Foreskin melanocyte (primary cell): ENCODE measurements at places on chromosomes 6 and 20.

- no peak for DNase-seq
These were observed 58.1 kb downstream of the C6orf58 start for GRCh38 chr6:127635091-127635490.

- no peak for DNase-seq
These were observed 94.4 kb upstream of the MAP7 start for GRCh38 chr6:136644597-136644952.

GRCh38 chr6:144722154-144722737, 437.1 kb downstream of the UTRN start:
- DNase-seq = no peak

DNA sequence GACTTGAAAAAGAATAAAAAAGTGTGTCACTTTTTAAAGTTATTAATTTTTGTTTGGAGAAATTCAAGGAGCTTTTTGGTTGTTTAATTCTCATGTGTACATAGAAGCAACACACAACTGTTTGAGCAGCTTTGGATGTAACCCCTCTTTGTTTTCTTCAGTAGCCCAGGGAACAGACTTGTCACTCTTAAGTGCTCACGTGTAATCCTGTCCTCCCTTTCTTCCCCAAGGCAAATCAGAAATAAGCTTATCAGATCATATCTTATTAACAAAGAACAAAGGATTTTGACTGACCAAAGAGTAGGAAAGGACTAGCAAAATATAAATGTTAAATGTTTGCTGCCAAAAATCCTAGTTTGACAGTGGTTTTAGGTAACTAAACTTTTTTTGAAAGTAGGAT, 7.3 kb upstream of the FLRT3 start:
- peak; percentile 53 for DNase-seq

DNA sequence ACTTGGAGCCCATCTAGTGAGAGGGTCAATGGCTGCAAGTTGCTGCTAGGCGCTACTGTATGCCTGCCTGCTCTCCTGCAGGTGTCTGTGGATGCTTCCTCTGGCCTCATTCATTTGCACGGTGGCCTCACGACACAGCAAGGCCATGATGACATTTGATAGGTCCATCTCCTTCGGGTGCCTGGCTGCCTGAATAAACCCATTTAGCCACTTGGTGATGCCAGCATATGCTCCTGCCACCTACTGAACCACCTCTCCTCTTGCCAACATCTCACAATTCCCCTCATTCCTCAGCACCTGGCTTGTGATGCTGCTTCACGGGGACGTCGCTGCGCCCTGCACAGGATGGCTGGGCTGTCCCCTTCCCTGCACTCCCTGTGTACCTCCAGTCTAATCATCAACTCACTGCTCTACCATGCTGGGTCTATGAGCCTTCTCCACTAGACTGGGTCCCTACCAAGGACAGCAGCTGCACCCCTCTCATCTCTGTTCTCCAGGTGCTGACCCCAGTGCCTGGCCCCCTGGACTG, 51.1 kb downstream of the AGPAT4 start:
- no peak for DNase-seq

DNA sequence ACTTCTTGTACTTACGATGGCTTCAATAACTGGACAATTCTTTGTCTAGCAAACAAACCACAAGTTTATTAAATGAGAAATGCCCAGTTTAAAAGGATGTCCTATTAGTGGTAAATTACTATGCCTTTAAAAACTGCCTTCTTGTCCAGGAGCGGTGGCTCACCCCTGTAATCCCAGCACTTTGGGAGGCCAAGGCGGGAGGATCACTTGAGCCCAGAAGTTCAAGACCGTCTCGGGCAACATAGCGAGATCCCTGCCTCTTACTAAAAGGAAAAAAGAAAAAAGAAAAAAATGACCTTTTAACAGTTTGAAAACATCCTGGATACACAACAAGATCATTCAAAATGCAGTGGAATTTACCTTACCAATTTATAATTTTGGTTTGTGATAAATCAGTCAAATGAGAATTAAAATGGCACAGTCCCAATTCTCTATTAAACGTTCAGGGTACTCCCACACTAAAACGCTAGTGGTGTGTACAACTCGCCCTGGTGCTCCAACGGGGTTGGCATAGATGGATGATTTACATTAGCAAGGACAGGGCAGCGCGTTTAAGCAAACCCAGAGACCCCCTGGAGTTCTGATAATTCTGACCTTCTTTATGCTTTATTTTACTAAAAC, 2.3 kb downstream of the ZBTB2 start:
- no peak for DNase-seq

- DNase-seq = peak; percentile 83
These were observed 103.2 kb upstream of the BEND6 start for GRCh38 chr6:56851541-56852259.

DNA sequence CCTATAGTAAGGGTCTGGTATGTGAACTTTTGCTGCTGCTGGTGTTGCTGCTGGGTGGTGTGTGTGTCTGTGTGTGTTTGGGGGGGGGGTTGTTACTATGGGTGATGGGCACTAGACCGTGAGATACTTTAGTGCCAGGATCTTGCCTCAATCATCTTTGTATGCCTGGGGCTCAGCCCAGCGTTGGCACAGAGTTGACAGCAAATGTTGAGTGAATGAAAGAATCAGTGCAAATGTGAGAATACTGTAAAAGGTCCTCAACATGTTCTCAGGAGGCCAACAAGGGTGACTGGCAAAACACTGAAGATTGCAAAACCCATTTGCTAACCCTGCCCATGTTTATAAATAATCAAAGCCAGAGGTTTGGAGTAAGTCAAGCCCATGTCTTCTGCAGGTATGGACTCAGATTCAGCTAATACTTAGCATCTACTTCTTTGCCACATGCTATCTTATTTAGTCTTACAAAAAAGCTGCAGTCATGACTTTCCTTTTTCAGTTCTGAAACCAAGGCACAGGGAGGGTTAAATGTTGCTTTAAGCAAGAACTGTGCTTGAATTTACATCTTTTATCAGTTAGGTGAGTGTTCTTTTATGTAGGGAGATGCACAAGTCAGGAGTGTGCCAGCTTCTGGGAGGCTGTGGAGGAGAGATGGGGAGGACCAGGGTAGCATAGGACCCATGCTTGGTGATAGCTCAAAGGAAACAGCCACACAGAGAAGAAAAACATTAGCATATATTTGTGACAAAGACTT, 125.3 kb upstream of the SPACA1 start:
- no peak for DNase-seq

DNA sequence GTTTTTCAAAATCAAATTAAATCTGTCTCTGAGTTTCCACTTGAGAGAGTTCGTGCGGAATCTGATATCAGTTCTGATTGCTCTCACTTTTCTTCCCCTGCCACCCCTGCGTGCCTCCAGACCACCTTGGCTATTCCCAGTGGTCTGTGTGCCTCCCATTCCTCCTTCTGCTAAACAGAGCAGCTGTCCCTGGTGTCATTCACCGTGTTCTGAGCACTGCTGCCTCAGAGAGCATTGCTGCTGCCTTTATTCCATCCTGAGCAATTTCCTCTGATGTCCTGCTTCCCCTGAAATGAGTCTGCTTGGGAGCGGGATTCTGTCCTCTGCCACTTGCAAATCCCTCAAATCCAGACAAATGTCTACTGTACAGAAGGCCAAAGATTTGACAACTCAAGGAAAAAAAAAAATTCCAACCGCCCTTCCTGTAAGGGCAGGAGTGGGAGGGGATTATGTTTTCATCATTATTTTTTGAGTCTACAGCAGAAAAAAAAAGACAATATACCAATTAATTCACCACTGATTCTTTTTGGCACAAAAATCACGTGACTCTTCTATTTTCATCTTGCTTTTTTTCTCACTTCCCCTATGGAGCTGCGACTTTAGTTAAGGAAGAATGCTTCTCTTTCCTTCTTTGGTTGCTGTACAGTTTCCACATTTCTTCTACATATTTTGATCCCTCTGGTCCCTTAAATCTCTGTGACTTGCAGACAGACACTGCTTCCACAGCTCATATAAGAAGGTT, 833.0 kb downstream of the EPHA7 start:
- no peak for DNase-seq

GRCh38 chr20:1874450-1875182, 20.6 kb upstream of the SIRPA start:
- no peak for DNase-seq
